NCI-H524 treated with DMSO at 0.1 percent for 48 hours (cell line): ENCODE measurements at places on chromosomes 3 and 15.
A peak's percentile ranks its signal among the peaks of the same experiment; 100 is the strongest.

GRCh38 chr3:171122861-171123260, 96.3 kb upstream of the SLC2A2 start:
- DNase-seq = no peak

DNA sequence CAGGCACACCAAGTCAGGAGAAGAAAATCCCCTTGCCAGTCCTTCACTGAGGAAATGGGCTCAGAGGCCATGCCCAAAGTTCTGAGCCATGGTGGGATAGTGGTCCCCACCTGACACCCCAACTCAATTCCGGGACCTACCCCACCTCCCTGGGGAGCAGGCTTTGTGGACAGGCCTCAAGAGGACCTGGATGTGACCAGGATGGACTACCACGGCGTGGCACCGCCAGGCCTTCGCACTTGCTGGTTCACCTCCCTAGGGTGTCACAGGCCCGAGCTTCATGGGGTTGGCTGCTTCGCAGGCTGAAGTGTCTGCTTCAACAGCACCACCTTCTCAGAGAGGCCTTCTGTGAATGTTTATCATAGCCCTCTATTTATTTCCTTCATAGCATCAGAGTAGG, 31.7 kb downstream of the POC1A start:
- DNase-seq = no peak

GRCh38 chr3:151350656-151351055, 21.3 kb upstream of the P2RY13 start:
- no peak for DNase-seq

- no peak for DNase-seq
These were observed 404.6 kb downstream of the WDR72 start for GRCh38 chr15:53354874-53355273.

DNA sequence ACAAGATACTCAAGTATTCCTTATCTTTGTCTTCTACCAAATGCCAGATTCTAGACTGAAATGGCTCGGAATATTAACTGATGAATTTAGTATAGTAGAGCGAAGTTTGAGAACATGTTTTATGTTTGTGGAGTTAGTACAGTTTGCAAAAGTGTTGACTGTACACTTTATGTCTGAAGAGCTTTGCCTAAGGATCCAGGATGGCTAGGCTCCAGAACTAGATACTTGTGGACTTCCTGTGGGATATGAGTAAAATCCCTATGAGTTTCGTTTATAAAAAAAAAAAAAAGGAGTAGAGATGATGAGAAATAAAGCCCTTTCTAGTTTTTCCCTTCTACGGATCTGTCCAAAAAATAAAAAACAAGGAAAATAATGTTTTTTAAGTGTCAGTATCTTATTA, 96.7 kb downstream of the TP63 start:
- no peak for DNase-seq

- DNase-seq = peak; percentile 96
These were observed 633.1 kb upstream of the TBL1XR1 start for GRCh38 chr3:177830411-177830849.

DNA sequence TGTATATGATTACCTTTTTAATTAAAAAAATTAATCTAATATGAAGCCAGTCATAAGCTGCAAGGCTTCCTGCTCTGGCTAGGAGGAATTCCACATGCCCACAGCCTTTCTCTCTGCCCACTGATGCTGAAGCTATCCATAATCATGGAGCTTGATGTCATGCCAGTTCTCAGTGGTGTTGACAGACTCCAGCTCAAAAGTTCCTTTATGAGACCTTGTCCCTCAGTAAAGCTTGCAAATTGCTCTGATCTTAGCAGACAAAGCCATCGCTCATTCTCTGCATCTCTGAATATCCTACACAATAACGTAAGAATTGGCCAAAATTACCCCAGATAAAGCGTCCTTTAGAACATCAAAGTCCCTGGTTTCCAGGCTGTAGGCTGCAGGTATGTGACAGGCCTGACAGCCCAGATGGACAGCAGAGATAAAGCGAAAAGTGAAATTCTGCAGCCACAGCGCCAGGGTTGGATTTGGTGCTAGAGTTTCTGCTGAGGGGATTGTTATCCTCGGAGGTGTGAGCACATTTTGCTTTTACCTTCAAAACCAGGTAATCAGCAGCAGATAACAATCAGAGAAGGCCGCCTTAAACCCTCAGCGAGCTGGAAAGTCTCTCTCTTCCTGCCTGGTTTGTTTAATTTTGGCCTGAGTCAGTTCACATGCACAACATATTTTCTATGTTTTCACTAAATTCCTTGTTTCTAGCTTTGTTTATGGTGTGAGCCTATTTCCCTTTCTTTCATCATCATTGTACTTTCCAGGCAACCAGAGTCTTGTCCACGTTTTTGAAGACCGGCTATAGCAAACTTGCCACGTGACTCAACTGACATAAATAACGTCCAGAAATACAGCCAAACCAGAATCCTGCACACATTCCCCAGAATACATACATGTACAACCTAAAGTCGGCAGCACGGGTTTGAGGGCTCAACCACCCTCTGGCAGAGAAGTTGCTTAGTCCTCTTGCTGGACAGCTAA, 36.6 kb upstream of the ALDH1A3 start:
- DNase-seq = no peak

- no peak for DNase-seq
These were observed 105.8 kb downstream of the P3H2 start for GRCh38 chr3:190014940-190015339.

DNA sequence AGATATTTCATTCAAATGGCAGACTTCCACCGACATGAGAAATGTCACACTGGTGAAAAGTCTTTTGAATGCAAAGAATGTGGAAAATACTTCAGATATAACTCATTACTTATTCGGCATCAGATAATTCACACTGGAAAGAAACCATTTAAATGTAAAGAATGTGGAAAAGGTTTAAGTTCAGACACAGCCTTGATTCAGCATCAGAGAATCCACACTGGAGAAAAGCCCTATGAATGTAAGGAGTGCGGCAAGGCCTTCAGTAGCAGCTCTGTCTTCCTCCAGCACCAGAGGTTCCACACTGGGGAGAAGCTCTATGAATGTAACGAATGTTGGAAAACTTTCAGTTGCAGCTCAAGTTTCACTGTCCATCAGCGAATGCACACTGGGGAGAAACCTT, 8.6 kb upstream of the ZNF621 start:
- DNase-seq = no peak

GRCh38 chr15:99507504-99508310, 58.1 kb upstream of the MEF2A start:
- peak; percentile 18 for DNase-seq

DNA sequence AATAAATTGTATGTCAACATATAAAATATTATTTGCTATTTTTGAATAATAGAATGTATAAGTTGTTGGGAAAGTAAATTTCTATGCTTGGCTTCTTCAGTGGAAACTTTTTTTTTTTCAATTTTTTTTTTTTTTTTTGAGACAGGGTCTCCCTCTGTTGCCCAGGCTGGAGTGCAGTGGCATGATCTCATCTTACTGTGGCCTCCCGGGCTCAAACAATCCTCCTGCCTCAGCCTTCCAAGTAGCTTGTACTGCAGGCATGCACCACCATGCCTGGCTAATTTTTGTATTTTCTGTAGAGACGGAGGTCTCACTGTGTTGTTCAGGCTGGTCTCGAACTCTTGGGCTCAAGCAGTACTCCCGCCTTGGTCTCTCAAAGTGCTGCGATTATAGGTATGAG, 16.8 kb downstream of the MBNL1 start:
- DNase-seq = no peak

GRCh38 chr3:184366619-184367289, 5.2 kb downstream of the POLR2H start:
- DNase-seq = no peak

DNA sequence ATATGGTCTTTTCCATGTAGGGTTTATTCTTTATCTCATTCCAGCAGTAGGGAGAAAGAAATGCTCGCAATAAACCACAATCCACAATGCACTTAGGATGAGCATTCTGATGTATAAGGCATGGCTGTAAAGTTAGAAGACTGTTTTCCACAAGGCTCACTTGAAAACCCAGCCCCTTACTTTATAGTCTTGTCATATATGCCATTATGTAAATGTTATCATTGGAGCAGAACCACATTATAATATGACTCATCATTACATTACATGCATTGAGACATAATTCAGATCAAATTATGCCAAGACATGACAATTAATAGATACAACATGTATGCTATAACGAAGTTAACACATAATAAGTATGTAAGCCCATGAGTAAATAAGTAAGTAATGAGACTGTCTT, 348.1 kb downstream of the LSAMP start:
- DNase-seq = no peak

DNA sequence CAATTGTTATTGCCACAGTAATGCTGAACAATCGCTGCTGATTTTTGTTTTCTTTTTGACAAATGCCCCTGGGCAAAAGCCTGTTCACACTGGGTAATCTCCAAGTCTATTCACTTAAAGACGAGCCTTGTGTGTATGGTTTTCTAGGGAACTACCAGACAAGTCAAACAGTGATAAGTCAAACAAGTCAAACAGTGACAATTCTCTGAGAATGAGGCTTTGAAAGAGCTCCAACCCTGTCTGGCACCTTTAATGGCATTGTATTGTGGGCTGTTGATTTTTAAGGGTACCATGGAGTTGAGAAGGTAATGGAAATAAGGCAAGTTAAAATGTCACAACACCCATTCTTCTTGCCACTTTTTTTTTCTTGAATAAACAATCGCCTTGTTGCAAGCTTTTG, 59.4 kb upstream of the TMC3 start:
- no peak for DNase-seq

DNA sequence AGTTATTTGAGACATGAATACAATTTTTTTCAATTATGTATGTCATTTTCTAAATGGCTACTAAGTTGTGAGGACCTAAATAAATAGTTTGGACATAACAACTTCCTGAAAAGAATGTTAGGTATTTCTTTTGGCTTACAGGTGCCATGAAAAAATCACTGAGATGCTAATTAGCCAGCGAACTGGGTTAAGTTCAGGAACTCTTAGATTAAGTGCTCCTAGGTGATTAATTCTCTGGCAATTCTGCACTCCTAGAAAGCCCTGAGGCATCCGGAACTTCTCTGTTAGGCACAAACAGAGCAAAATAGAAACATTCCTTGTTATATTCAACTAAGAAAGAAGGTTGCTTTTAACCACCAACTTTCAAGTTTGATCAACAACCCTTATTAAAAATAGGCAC, 192.3 kb downstream of the STAG1 start:
- no peak for DNase-seq

- no peak for DNase-seq
These were observed 291.8 kb downstream of the UBE2E2 start for GRCh38 chr3:23494967-23495366.

DNA sequence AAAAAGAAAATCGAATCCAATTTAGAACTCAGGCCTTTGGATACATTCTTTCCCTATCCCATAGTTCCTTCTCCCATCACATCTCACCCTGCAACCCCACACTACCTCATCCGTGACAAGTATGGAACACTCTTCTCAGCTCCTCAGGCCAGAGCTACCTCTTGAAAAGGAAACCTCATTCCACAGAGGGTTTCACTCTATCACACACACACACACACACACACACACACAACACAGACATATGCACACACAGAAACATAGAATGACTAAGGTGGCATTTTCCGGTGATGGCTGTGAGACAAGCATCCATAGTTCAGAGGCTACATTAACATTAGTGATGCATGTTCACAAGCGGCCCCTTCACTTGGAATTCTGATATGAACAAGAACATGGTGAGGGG, 122.0 kb upstream of the HES1 start:
- DNase-seq = no peak

DNA sequence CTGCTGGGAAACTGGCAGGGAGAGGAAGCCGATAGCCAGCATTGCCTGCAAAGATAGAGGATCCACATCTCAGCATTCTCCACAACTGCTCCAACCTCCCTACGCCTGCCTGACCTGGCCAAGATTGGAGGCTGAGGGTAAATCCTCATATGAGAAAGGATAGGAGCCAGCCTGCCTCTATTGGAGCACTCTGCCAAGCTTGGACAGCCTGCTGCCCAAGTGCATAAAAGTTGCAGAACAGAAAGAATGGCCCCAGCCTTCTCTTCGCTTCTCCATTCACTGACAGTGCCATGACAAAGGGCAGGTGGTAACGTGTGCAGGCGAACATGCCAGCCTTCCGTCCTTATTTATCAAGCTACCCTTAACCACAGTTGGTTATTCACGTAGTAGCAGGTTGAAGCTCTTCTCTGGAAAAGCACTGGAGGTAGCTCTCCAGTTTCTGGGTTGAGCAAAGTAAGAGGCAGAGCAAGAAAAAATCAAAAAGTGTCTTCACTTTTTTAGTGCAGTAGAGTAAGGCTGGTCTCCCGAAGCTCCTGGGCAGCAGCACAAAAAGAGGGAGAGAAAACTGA, 4.3 kb downstream of the BMF start:
- no peak for DNase-seq

- no peak for DNase-seq
These were observed 3.9 kb upstream of the GRAMD2A start for GRCh38 chr15:72201391-72201921.

GRCh38 chr3:197468866-197469382, 86.8 kb downstream of the BDH1 start:
- no peak for DNase-seq

- DNase-seq = no peak
These were observed 132.3 kb upstream of the ANKRD28 start for GRCh38 chr3:15929944-15930571.

DNA sequence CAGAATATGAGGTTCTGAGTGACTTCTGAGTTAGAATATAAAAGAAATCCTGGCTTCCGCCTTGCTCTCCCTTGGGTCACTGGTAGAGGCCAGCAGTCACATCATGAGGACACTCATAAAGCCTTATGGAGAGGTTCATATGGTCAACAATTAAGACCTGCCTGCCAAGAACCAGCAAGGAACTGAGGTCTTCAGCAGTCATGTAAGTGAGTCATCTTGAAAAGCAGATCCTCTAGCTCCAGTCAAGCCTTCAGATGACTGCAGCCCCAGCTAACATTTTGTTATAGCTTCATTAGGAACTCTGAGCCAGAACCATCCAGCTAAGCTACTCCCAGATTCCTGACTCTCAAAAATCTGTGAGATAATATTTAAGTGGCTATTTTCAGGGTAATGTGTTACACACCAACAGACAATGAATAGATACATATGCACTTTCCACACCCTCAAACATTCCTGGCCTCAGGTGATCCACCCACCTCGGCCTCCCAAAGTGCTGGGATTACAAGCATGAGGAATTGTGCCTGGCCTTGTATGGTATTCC, 447.2 kb downstream of the SHQ1 start:
- no peak for DNase-seq

DNA sequence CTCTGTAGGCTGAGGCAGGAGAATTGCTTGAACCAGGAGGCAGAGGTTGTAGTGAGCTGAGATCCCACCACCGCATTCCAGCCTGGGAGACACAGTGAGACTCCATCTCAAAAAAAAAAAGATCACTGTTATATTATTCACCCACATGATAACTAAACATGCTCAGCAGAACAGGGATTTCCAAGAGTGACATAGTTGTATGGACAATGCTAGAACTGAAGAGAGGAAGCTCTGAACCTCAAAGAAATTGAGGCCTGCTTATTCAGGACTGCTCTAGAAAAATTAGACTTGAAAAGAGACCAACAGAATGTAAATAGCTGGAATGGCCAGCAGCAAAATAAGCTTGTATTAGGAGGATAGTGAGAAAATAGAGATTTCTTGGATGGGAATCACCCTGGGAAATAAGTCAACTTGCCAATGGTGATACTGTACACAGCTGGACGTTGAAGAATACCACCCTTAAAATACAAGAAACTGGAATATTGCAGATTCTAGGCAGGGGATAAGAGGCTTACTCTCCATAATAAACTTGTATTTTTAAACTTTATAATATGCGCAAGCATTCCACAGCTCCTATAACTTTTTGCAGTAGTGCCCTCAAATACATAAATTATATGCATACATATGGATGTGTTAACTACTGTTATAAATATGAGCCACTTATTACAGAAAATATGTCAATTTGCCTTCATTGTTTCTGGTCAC, 28.2 kb downstream of the PIK3CB start:
- DNase-seq = no peak
